ENCODE measurements at places on chromosomes 13 and 19.

GRCh38 chr19:21321996-21322395 lies 7.2 kb downstream of the ZNF708 start:
- DNase-seq = no peak

GRCh38 chr13:94079876-94080275 lies 399.6 kb downstream of the DCT start:
- DNase-seq = no peak

DNA sequence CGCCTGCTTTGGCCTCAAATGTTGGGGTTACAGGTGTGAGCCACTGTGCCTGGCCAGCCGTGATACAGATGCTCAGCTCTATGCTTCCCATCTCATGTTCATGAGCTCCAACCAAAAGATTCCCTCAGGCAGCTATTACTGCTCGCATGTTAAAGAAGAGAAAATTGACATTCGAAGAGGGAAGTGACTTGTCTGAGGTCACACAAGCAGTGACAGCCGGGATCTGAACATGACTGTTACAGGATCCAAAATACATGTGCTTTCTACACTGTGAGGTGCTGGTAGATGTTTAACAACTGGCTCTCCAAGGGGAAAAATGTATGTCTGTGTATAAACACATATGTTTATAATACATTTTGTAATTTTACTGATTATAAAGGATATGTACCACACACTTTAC lies 11.3 kb downstream of the FPR1 start:
- DNase-seq = no peak

DNA sequence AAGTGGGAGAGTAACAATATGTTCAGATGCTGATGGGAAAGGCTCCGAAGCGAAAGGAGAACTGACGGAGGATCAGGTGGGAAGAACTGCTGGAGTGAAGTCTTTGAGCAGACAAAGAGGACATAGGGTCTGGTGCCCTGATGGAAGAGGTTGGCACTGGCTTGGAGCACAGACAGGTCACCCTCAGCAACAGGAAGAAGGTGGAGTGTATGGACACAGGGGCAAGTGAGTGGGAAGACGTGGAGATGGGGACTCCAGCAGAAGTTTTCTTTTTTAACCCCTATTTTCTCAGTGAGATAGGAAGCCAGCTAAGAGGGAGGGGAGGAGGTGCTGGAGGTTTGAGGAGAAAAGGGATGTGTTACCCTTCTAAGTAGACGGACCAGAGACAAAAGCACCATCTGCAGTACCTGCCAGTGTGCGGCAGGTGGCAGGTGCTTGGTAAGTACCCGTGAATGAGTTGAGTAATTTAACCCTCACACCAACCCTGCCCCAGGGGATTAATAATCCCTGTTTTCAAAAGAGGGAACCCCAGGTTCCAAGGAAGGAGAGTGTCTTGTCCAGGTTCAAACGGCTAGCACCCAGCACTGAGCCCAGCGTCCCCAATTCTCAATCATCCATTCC lies 11.2 kb downstream of the HAS1 start:
- peak; percentile 37 for DNase-seq

DNA sequence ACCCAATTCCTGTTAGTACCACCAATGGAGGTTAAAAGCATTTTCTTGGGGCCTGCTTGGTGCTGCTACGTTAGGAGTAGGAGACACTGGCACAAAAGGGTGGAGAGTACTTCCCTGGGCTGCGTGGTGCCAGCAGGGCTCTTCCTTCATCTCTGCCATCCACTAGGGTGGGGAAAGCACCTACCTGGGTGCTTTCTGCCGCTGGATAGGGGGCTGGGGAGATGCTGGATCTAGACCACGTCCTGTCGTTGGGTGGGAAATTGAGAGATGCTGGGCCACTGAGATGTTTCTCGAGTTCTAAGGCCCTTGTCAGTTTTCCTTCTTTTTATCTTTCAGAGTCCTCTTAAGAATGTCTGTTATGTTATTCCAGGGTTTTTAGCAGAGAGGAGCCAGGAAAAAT lies 6.7 kb upstream of the FCGBP start:
- no peak for DNase-seq

DNA sequence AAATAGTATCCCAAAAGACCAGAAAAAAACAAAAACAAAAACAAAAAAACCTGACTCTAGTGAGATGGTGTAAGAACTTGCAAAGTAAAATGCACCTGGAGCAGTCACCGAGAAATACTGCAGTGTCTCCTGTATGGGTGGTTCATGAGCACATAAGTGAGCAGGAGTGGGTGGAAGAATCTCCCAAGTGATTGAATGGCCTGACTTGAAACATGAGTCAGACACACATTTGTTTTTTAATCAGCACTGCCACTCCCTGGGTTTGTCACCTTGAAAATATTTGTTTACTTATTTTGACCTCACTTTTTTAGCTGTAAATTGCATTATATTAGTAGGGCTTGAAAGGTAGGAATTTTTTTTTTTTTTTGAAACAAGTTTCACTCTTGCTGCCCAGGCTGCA lies 2.0 kb downstream of the ZNF431 start:
- DNase-seq = no peak

DNA sequence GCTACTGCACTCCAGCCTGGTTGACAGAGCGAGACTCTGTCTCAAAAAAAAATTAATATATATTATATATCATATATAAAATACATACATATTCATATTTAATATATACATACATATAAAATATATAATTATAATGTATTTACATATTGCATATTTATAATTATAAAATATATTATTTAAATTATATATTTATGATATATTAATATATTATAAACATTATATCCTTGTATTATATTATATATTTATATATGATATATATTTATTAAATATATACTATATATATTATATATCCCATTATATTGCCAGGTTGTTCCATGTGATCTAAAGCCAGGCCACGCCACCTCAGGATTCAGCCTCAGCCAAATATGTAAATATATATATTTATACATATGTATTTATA lies 9.7 kb downstream of the BRME1 start:
- DNase-seq = no peak

DNA sequence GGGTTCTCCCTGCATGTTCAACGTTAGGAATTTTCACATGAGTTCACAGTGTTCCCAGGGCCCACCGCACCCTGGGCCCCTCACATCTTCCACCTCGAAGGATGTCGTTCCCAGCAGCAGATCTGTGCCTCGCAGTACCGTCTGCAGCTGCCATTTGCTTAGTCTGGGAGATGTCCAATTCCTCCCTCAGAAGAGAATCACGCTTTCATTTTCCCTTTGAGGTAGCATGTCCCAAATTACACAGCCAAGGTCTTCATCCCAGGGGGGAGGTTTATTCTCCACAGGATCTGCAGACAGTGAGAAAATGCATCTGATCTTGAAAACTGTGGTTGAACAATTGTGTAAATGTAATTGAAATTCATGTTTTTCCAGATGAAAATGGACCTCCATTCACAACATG lies 150.2 kb downstream of the DCT start:
- DNase-seq = no peak

- no peak for DNase-seq
Measured at GRCh38 chr13:30194906-30195305, 112.4 kb downstream of the KATNAL1 start.

DNA sequence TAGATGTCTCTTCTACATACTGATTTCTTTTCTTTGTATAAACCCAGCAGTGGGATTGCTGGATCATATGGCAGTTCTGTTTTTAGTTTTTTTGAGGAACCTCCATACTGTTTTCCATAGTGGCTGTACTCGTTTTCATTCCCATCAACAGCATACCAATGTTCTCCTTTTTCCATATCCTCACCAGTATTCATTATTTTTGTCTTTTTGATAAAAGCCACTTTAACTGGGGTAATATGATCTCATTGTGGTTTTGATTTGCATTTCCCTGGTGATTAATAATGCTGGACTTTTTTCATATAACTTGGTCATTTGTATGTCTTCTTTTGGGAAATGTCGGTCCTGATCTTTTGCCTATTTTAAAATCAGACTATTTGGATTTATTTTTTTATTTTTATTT lies 108.5 kb downstream of the PAN3 start:
- no peak for DNase-seq

GRCh38 chr19:751501-752341 lies 809 bp downstream of the MISP start:
- no peak for DNase-seq

DNA sequence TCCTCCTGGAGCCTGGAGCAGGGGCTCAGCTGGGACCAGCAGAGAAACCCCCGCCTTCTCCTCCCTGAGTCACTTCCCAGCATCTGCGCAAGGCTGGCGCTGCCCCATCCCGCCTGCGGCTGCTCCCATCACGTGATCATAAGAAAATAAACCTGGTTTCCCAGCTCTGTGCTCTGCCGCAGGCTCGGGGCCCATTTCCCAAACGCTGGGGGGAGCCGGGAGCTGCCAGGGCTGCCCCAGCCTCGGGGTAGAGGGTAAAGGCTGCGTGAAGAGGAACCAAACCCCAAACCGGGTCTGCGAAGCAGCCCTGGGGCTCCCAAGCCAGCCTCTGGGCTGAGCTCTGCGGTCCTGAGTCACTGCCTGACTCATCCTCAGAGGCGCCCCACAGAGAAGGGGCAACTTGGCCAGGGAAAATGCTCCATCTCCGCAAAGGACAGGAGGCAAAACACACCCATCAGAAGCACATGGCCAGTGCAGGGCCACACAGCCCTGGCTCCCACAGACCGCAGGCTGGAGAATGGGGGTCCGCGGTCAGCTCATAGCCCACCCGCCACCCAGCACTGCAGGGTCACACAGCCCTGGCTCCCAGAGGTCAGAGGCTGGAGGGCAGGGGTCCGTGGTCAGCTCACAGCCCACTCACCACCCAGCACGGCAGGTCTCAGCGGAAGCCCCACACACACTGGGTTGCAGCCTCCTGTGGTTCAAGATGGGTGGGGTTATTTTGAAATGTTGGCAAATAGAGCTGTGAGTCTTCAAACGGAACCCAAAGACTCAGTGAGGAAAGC lies 67.1 kb downstream of the RASA3 start:
- DNase-seq = peak; percentile 78

DNA sequence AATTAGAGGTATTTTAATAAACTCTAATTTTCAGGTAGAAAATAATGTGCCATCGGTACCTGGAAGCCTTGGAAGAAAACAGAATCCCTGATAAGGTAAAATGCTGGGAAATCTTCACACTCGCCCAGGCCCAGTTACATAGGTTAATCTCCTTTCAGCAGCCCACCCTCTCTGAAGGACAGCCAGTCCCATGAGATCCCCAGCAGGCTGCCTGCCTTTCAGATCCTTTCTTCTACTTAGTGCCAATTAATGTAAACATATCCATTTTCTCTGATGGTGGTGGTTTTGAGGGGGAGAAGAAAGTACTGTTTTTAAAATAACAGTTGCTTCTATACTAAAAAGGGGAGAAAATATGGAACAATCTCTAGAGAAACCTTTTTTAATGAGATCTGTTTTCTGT lies 12.2 kb downstream of the SMAD9 start:
- DNase-seq = no peak

DNA sequence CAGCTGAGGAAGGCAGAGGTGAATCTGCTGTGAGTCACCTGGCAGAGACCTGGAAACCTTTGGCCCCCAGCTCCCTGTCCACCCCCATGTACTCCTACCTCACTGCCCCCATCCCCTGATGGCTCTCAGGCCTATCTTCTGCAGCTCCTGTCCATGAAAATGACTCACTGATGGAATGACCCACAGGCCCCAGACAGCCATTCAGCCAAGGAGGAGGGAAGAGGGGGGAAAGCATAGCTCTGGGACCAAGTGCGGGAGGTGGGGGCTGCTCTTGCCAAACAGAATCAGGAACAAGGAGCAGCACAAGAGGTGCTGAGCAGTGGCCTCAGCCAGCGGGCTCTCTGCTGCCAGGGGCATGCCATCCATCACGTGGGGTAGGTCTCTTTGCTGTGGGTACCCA lies 111.4 kb upstream of the C1QTNF9B start:
- no peak for DNase-seq
